ENCODE measurements at places on chromosomes 16 and 17.
A peak's percentile ranks its signal among the peaks of the same experiment; 100 is the strongest.

DNA sequence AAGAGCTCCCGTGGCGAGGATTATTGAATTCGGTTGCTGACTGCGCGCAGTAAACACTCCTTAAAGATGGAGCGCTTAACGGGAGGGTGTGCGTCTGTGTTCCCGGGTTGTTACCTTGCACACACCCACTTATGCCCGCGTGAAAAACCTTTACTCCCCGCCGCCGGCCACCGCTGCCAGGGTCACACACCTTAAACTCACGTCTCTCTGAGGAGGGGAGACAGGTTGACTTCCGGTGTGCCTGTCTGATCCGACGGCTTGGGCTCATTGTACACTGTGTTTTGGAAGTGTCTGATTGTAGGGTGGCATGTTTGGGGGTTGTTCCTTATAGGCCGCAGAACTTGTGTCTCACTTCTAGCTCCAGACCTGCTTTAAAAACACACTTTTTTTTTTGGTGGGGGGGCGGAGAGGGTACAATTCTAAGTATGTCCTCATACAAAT lies 66.8 kb downstream of the KPNA2 start:
- DNase-seq, result no peak

DNA sequence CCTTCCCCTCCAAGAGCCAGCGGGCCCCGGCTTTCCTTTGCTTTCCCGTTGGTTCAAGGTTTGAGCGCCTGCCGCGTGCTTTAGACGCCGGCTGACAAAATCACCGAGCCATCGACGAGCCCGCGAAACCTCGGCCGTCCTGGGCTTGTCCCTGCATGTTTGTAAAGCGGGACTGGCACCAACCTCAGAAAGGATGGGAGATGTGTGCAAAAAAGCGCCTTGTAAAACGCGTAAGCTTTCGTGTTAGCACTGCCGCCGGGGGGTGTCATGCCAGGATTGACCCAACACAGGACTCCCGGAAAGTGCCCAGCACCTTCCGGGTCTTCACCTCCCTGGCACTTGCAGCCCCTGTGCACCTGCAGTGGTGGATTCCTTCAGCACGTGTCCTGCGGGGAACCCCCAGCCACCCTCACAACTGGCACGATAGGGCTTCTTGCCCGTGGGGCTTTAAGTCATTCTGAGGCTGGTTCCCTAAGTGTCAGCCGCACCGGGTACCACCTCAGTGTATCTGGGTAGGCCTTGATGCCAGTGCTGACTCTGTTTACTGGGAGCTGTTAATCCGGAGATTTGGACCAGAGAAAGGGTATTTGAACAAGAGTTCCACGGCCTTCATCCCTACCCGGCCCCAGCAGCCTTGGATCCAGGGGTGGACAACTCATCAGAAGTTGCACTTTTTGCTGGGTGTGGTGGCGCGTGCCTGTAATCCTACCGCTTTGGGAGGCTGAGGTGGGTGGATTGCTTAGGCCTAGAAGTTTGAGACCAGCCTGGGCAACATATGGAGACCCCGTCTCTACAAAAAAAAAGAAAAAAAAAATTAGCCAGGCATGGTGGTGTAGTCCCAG lies 817 bp downstream of the NDUFAF8 start:
- no peak for DNase-seq

DNA sequence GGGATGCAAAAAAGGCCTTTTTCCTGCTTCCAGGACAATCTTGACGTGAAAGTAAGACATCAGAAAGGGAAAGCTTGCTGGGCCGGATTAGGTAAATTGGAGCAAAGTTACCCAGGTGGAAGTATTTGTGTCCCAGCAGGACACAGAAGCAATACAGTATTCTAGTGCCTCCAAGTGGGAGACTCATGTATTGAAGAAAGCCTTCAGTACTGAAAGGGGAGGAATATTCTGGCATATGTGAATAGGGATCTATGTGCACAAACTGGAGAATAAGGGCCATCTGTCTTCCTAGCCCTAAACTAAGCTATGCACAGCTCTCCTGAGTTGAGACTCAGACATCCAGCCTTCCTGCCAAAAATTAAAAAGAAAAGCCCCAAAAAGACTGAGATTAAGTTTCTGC lies 327.3 kb upstream of the CDH8 start:
- DNase-seq, result no peak

GRCh38 chr16:89860747-89861304 lies 12.6 kb upstream of the TCF25 start:
- peak; percentile 24 for DNase-seq

DNA sequence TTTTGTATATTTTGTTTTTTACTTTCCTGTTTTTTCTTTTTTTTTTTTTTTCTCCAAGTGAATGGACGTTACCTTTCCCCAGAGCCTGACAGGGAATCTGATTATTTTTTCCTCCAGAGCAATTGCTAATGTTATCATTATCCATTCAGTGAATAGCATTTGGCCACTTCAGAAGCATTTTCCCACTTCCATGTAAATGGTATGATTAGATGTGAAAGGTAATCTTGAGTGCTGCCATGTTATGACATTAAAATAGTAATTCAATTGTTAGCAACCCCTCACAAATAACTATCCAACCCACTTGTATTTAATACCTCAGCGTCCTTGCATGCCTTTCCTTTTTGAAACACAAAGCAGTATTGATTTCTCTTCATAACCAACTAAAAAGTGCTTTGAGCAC lies 1243.8 kb downstream of the CDH8 start:
- DNase-seq, result no peak
